ENCODE measurements at places on chromosomes 1 and 21.

DNA sequence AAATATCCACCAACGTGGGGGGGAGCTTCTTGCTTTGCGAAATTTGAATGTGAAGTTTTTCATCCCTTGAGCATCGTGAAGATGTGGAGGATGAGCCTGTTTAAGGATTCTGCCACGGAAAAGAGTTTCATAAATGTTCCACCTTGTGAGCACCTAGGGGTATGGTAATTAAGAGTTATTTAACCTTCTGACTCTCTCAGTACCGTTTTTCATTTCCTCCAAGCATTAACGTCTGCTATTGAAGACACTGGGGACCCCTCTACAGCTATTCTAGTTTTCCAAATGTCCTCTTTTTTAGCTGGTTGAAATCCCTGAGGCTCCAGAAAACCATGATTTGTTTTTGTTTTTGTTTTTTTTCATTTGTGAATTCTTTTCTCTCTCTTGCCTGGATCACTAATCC lies 79.1 kb upstream of the GALNT2 start:
- DNase-seq: no peak
- no peaks in the 10 kb centered on the region for H3K4me1 ChIP-seq
- H3K36me3 ChIP-seq: no peaks in the 10 kb centered on the region
- H3K27me3 ChIP-seq: no peaks in the 10 kb centered on the region
- H3K27ac ChIP-seq: no peak overlapping the region

DNA sequence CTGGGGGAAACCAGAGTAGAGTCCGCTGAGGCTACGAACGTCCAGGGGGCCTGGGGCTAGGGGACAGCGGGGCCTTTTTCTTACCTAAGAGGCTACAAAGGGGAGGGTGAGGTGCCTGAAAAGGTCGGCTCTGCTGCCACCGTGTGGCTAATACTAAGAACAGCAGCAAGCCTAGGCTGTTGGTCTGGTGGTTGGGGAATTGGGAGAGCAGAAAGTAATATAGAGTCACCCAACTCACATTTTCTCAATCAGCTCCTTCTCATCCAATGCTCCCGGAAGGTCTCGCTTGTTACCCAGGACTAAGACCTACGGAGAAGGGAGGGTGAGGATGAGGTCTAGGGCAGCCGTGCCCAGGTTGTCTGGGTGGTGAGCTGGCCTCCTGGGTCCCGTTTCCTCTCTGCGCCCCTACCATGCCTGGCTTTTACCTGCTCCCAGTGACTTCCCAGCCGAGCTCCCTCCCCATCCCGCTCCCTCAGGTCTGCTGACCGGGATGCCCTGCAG lies 9.3 kb downstream of the ARL8A start:
- no peak overlapping the region for H3K27ac ChIP-seq
- DNase-seq: peak; percentile 79
- H3K36me3 ChIP-seq: peaks cover 41% of the 10 kb centered on the region
- H3K27me3 ChIP-seq: no peaks in the 10 kb centered on the region

DNA sequence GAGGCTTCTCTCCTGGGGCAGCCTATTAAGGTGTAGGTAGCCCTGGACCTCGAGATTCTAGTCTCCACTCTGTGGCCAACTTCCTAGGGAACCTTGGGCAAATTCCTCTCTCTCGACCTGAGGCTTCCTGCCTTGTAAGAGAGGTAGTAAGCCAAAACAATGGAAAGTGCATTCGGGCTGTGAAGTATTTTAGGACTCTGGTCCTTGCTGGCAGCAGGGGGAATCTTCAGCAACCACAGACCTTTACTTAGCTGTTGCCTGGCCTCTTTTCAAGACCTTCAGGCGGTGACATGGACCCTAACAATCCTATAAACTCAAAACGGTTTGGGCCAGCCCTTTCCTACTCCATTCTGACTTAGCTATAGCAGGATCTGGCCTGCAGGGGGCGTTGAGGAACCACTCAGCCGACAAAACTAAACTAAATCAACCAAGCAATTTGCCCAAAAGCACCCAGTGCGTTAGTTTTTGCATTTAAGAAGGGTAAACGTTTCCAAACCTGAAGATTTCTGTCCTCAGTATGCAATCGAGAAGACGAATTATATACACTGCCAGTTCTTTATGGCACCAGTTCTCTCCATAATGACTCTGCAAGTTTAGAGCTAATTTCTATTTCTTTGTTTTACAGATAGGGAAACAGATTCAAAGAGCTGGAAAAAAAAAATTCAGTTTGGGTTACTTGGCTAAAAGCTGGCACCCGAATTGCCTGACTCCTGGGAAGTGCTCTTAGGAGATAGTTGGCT lies 10.9 kb upstream of the SESN2 start:
- no peaks in the 10 kb centered on the region for H3K27me3 ChIP-seq
- no peak overlapping the region for H3K4me3 ChIP-seq
- H3K36me3 ChIP-seq: no peaks in the 10 kb centered on the region

- H3K36me3 ChIP-seq: no peaks in the 10 kb centered on the region
- H3K4me3 ChIP-seq: no peak overlapping the region
- H3K27ac ChIP-seq: no peak overlapping the region
- DNase-seq: no peak
These were observed 20.7 kb upstream of the MFSD2A start for GRCh38 chr1:39933956-39934941.

GRCh38 chr1:87515781-87516180 lies 187.1 kb downstream of the LMO4 start:
- no peaks in the 10 kb centered on the region for H3K27me3 ChIP-seq
- H3K4me1 ChIP-seq: no peaks in the 10 kb centered on the region
- no peak overlapping the region for H3K4me3 ChIP-seq
- no peaks in the 10 kb centered on the region for H3K36me3 ChIP-seq
- no peak overlapping the region for H3K27ac ChIP-seq

DNA sequence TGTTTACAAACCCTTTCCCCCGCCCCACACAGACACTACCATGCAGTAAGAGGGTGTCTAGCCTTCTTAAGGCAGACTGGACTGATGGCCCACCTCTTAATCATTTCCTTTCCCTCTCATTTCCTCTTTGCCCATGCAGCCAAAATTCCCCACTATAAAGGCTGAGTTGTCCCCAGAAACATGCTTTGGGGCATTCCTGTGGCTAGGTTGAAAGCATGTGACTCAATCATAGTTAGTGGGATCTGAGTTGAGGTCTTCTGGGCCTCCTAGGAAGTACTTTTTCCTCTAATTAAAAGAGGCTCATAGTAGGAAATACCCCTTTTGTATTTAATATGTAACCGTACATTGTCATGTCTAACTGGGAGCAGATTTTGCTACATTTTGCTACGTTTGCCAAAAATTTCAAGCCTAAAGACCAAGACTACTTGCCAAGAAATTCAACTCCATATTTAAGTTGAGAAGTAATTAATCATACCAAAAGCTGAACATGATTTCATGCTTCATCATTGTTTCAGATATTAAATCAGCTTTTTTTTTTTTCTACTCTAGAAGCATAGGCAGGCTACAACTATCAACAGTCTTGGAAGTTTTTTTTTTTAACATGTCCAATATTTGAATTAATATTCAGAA lies 174.7 kb downstream of the ADGRL4 start:
- H3K27ac ChIP-seq: no peak overlapping the region
- H3K4me1 ChIP-seq: no peaks in the 10 kb centered on the region
- no peaks in the 10 kb centered on the region for H3K27me3 ChIP-seq
- DNase-seq: no peak
- no peaks in the 10 kb centered on the region for H3K36me3 ChIP-seq
- no peak overlapping the region for H3K4me3 ChIP-seq

- H3K4me3 ChIP-seq: no peak overlapping the region
- H3K27me3 ChIP-seq: no peaks in the 10 kb centered on the region
- H3K4me1 ChIP-seq: no peaks in the 10 kb centered on the region
- DNase-seq: no peak
- no peaks in the 10 kb centered on the region for H3K36me3 ChIP-seq
These were observed 14.8 kb upstream of the NID1 start for GRCh38 chr1:236079703-236080102.

DNA sequence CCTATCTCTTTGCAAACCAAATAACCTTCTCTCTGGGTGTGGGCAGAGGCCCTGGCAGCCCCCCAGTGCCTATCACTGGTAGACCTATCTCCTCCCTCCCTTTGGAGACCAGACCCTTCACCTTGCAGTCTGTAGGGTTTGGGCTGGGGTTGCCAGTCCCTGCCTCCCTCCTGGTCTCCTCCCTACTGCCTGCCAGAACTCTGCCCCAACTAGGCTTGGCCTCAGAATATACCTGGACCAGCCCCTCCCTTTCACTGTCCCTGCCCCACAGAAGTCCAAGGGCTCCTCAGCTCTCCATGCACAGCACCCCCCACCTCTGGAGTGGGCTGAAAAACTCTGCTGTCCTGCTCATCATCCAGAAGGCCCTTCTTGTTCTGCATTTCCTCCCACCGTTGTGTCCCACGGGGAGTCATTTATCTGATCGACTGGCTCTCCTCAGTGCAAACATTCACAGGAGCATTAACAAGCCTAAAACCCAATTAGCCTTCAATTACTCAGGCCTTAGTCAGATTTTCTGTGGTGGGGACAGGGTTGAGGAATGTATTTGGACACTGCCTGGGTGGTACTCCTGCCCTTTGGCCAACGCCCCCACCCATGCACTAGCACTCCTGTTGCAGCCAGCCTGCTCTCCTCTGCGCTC lies 27.7 kb upstream of the DMBX1 start:
- H3K36me3 ChIP-seq: no peaks in the 10 kb centered on the region
- DNase-seq: no peak
- no peak overlapping the region for H3K4me3 ChIP-seq
- no peak overlapping the region for H3K27ac ChIP-seq

DNA sequence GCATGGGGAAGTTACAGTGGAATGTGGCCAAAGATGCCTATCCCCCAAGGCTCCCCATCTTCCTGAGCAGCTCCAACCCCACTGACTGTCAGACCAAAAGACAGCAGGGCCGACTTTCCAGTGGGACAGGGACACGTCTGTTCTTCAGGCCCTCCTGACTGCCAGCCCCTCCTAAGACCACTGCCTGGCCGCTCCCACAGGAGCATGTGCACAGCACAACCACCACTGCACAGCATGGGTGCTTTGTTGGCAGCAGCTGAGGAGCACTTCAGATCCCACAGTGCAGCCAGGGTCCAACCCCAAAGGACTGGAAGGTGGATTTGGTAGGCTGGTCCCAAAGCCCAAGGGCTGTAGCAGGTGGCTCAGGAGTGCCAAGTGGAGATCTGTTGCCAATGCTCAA lies 648.3 kb upstream of the BRINP3 start:
- H3K27me3 ChIP-seq: no peaks in the 10 kb centered on the region
- no peak overlapping the region for H3K27ac ChIP-seq
- no peak overlapping the region for H3K4me3 ChIP-seq
- no peaks in the 10 kb centered on the region for H3K4me1 ChIP-seq

DNA sequence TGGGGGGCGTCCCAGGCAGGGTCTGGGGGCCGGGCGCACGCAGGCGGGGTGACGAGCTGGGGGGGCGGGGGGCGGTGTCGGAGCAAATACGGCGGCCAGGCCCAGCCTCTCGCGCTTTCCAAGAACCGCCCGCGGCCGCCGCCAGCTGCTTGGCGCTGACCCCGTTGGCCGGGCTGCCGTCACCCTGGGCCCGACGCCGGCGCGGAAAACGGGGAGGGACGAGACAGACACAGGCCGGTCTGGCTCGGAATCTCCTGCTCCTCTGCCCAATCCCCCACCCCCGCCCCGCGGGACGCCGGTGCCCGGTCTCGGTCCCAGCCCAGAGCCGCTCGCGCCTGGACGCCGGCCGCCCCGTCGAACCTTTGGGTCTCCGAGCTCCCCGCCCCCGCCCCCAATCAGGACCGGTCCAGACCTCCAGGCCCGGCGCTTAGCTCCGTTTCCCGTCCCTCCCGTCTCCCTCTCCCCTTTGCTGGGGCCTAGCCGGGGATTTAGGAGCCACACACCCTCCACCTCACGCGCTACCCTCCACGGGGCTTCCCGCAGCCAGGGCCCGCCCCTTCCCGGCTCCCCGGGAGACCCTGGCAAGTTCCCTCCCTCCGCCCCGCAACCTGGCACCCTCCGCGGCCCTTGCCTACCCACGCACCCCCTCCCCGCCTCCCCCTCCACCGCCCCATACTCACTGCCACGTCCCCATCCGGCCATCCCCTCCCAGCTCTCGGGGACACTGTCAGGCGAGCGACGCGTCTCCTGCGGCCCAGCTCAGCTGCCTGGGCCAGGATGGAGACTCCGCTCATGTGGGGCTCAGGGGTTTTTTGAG lies 800 bp upstream of the MMP23B start:
- peak overlapping the region; percentile 90 for H3K27ac ChIP-seq
- no peaks in the 10 kb centered on the region for H3K27me3 ChIP-seq
- DNase-seq: peak; percentile 72

- no peaks in the 10 kb centered on the region for H3K36me3 ChIP-seq
- H3K4me3 ChIP-seq: no peak overlapping the region
- no peak overlapping the region for H3K27ac ChIP-seq
- no peaks in the 10 kb centered on the region for H3K27me3 ChIP-seq
- no peak for DNase-seq
These were observed 205.7 kb upstream of the RRP15 start for GRCh38 chr1:218079347-218079746.

GRCh38 chr1:151457911-151458801 lies 1.1 kb downstream of the POGZ start:
- peak overlapping the region; percentile 92 for H3K27ac ChIP-seq
- H3K27me3 ChIP-seq: peaks cover 3% of the 10 kb centered on the region
- H3K36me3 ChIP-seq: no peaks in the 10 kb centered on the region
- H3K4me3 ChIP-seq: peak overlapping the region; percentile 83

GRCh38 chr1:95216292-95216990 lies 17.6 kb upstream of the RWDD3 start:
- no peak overlapping the region for H3K27ac ChIP-seq
- H3K36me3 ChIP-seq: no peaks in the 10 kb centered on the region
- no peak overlapping the region for H3K4me3 ChIP-seq
- DNase-seq: peak; percentile 6

- H3K27ac ChIP-seq: no peak overlapping the region
- H3K4me1 ChIP-seq: no peaks in the 10 kb centered on the region
- peaks cover 5% of the 10 kb centered on the region for H3K27me3 ChIP-seq
- H3K36me3 ChIP-seq: no peaks in the 10 kb centered on the region
- H3K4me3 ChIP-seq: no peak overlapping the region
- no peak for DNase-seq
These were observed 14.3 kb upstream of the NMNAT2 start for GRCh38 chr1:183432548-183432875.

DNA sequence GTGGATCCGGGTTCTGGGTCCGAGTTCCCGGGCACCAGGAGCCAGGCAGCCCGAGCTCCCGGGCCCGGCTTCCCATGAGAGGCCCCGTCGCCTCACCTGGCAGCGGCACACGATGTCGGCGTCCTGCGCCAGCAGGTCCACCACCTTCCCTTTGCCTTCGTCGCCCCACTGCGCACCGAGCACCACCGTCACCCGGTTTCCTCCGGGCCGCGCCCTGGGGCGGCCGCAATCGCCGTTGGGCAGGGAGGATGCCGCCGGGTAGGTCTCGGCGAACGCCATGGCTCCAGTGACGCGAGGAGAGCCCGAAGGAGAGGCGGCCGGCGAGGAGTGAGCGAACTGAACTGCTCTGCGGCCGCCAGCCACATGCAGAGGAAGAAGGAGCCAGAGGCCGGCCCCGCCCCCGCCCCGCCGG lies at the start of gene ADSS2:
TSS of gene ADSS2 (minus strand) at position 371 of the 412 bp plus-strand sequence. CDS start at position 279, 92 bp downstream.
- peaks cover 14% of the 10 kb centered on the region for H3K36me3 ChIP-seq
- peak within 1 kb of the TSS; percentile 72 for H3K4me3 ChIP-seq
- H3K27ac ChIP-seq: peak within 1 kb of the TSS; percentile 92
- peaks cover 9% of the 10 kb centered on the region for H3K4me1 ChIP-seq
- H3K27me3 ChIP-seq: no peaks in the 10 kb centered on the region
- DNase-seq: no peak
